Gastroesophageal sphincter (tissue), 4 donors: ENCODE measurements at places on chromosomes 6 and 20. TPM values are rescaled to one million over a fixed set of nuclear protein-coding genes. Genes with fewer than 3 reads are reported as not detected.

The POU3F2 gene
- not detected for total RNA-seq

The SEMG1 gene
- not detected for total RNA-seq

The MTCH1 gene
- 185 TPM for total RNA-seq

The MATN4 gene
- not detected for total RNA-seq

The C2 gene
- total RNA-seq: 11.5 TPM

DNA sequence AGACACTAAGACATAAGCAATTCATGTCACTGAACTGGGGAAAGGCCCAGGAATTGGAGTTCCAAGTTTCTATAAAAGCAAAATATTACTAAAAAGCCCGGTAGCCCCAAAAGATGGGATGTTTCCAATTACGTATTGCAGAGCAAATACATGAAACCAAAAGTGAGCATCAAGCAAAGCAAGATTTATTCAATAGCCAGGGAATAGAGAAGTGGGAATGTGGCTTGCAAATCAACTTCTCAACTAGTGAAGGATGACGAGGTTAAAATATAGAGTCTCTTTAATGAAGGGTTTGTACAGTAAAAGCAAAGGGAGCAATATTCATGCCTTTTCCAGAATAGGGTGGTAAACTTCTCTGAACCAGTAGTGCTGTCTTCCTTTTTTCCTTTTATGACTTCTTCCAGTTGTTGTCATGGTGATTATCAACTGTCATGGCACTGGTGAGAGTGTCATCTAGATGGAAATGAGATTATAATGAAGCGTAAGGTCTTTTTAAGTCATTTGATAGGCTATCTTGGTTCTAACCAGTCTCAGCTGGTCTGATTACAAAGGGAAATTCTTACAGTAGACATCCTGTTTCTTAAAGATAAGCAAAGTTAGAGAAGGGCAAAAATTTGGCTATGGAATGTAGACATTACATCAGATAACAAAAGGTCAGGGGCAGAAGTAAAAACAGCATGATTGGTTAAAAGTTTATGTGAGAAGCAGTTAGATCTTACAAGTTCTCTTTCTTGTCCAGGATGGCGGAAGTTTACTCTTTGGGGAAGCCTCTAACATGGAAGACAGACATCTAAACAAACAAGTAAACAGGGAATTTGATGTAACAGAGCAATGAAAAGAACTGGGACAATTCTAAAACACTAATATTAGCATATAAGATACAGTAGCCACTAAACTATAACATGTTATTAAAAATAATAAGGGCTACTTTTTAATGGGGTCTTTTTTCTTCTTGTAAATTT, 96.9 kb downstream of the TBX18 start:
- no peak for ATAC-seq

- peak; percentile 60 for ATAC-seq
Measured at GRCh38 chr6:71489736-71490135, 201.1 kb downstream of the OGFRL1 start.

DNA sequence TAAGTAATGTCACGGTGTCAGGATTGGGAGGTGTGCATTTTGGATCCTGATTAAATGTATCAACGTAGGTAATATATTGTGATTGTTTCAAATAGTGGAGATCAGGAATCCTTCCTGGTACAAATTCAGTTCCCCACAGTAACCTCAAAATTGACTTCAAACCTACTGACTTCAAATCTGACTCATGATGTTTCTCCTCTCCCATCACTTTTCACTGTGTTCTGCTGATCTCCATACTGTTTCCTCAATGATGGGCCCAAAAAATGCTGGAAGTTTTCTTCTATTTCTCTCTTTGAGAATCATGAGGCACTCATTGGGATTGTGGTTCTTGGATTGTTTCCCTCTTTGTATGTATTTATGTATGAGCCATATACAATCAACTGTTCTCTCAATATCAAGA, 35.9 kb downstream of the LAMA2 start:
- ATAC-seq: no peak

- ATAC-seq: no peak
Measured at GRCh38 chr6:168496997-168497331, 56.0 kb downstream of the SMOC2 start.

GRCh38 chr6:32163559-32164258, 686 bp upstream of the EGFL8 start:
- ATAC-seq: peak; percentile 46

GRCh38 chr6:82467338-82467737, 103.7 kb downstream of the TPBG start:
- ATAC-seq: no peak
